Activated CD4-positive, CD25-positive, alpha-beta regulatory T cell (primary cell): ENCODE measurements at places on chromosomes 11 and 22.

DNA sequence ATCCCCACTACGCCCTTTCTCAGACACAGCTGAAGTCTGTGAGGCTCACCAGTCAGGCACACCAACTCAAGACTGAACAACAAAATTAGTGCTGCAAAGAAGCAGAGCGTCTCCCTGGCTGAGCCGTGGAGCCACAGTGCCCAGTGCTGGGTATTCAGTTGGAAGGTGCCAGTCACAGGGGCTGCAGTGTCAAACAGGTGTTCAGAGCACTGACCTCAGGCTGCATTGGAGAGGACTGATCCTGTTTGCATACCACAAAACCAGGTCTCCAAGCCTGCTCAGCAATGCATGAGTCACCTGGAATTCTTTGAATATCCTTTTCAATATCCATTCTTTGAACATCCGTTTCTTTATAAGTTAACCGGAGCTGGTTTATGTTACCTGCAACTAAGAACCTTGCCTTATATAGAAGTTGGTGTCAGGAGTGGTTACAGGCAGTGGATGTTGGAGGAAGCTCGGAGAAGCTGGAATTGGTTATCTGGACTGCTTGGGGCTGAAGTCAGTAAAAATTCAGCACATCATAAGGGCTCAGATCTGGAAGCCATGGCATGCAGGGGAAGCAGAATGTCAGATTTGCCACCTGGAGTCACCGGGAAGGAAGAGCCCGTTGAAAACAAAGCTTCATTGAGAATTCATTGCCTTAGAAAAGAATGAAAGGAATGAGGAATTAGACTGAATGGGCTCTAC lies 30.3 kb downstream of the PDGFB start:
- no peak for DNase-seq

- no peak for DNase-seq
Measured at GRCh38 chr22:39278040-39278439, 33.3 kb upstream of the PDGFB start.

DNA sequence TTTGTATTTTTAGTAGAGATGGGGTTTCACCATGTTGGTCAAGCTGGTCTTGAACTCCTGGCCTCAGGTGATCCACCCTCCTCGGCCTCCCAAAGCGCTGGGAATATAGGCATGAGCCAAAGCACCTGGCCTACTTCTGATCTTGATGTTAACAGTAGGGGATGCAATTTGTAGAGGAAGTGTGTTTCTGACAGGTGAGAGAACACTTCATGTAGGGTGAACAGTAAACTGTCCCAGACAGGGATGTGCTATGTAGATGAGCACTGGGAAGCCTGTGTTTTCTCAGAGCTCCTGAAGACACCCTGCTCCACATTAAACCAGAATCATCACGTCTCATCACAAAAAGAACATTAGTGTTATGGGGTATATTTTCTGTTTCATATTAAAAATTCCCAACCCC lies 45.1 kb downstream of the UBASH3B start:
- no peak for DNase-seq

- DNase-seq = no peak
Measured at GRCh38 chr11:79864882-79865281, 424.1 kb upstream of the TENM4 start.

DNA sequence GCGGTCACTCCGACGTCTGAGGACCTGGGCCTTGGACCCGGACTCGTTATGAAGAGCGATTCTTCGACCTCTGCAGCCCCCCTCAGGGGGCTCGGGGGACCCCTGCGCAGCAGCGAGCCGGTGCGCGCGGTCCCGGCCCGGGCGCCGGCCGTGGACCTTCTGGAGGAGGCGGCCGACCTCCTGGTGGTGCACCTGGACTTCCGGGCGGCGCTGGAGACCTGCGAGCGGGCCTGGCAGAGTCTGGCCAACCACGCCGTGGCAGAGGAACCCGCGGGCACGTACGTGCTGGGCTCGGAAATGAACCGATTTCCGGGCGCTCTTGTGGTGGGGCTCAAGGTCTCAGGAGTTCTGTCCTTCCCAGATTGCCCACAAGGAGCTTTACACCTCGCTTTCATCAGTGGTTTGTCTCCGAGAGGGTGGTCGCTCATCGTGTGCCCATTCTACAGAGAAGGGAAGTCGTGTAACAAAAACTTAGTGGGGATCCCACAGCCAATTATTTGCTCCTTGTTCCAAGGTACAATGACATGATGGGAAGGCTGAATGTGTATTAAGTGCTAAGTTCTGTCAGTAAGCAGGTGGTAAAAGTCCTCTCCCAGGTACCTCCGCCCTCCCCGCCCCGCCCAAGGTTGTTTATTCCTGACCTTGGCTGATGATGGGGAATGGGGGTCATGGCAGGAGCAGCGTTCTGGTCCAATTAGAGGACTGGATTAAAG lies 695 bp downstream of the PEX26 start:
- DNase-seq = no peak

GRCh38 chr11:63826471-63827190 lies 12.3 kb upstream of the MARK2 start:
- DNase-seq = no peak
